ENCODE measurements at places on chromosomes 5 and 9.

- no peak for DNase-seq
Measured at GRCh38 chr9:96047741-96048103, 172.2 kb downstream of the ERCC6L2 start.

- DNase-seq = no peak
Measured at GRCh38 chr9:135612981-135613910, 26.1 kb downstream of the GLT6D1 start.

DNA sequence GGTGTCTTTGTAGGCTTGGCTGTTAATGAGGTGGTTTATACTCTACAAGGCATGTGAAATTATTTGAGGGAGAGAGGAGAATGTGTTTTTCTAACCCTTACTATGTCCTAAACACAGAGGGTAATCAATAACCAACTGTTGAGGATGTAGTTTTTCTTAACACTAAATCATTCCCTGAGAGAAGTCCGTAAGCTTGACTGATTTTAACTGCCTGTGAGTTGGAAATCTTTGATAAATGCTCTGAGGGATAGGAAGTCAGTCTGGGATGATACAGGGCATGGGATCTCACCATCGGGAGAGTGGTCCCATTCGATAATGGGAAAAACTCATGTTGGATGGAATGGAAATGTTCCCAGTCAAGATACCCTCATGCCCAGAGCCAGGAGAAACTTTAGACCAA is 249.6 kb downstream of the PDZD2 start:
- no peak for DNase-seq

DNA sequence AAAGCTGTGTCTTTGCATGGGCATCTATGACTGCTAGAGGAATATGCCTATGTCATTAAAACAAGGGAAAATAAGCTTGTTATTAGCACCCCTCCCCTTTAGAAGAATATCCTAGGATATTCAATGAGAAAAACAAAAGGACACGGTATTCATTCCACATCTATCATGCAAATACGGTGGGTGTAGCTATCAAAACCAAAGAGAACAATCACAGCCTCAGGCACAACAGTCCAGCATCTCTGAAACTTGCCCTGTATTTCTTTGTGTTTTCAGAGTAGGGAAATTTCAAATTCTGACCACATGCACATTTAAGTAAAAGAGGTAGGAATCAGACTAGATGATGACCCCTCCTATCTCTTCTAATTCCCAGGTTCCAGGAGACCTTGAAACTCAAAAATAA is 209.9 kb downstream of the EFNA5 start:
- DNase-seq = no peak

- DNase-seq = no peak
Measured at GRCh38 chr9:21853414-21853813, 51.0 kb downstream of the MTAP start.

GRCh38 chr9:115635680-115636383 is 517.8 kb upstream of the PAPPA start:
- DNase-seq = no peak

- DNase-seq = peak; percentile 69
Measured at GRCh38 chr5:55600497-55601203, 65.9 kb upstream of the PLPP1 start.

GRCh38 chr5:172617817-172618216 is 23.2 kb upstream of the NEURL1B start:
- no peak for DNase-seq

- DNase-seq = no peak
Measured at GRCh38 chr5:32646061-32646969, 61.0 kb downstream of the SUB1 start.

DNA sequence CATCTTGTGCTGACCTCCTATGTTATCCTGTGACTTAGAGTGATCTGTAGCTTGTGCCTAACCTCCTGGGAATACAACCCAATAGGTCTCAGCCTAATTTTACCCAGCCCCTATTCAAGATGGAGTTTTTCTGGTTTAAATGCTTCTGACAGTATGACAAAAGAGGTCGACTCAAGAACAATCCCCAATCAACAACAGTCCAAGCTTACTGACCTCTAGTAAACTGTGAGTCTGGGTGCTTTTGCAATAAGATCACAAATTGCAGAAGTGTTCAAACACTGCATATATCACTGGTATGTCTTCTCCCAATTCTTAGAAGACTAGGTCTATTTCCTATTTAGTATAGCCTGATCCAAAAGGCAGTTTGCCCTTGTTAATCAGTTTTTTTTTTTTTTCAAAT is 323.5 kb upstream of the PTGER4 start:
- no peak for DNase-seq

- DNase-seq = peak; percentile 98
Measured at GRCh38 chr5:177546258-177546741, 8.1 kb downstream of the FAM193B start.

DNA sequence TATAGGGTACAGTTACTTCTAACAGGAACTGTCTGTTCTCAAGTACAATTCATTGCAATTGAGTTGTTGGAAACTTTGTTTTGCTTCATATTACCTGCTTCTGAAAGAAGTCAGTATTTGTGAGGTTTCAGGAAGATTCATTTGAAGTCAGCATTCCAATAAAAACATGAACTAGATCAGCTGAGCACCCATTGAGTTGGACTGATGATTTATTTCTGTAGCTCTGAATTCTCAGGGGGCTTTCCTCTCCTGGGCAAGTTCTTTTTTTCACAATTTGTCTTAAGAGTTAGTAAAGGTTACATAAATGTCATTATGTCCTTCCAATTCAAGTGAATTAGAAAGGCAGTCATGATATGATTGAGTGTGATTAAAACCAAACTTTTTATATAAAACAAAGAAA is 16.2 kb upstream of the KIF2A start:
- no peak for DNase-seq

DNA sequence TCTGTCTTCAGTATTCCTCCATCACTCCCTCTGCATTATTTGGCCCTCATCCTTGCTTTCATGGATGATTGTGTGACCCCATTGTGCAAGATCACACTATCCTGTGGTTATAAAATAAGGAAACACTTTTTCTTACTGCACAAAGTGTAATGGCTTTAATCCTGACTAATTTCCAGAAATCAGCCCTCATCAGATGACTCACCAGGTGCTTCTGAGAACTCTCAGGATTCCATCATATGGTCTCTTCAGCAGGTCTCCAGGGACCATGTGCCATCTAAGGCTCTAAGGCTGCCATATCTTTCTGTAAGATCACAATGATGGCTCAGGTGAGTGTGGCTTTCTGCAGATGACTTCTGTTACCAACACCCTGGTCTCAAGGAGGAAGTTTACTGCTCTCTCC is 27.3 kb upstream of the FER start:
- DNase-seq = no peak

- no peak for DNase-seq
Measured at GRCh38 chr9:81079055-81079454, 610.3 kb downstream of the TLE1 start.

- DNase-seq = no peak
Measured at GRCh38 chr5:142794537-142794936, 24.4 kb downstream of the ARHGAP26 start.

DNA sequence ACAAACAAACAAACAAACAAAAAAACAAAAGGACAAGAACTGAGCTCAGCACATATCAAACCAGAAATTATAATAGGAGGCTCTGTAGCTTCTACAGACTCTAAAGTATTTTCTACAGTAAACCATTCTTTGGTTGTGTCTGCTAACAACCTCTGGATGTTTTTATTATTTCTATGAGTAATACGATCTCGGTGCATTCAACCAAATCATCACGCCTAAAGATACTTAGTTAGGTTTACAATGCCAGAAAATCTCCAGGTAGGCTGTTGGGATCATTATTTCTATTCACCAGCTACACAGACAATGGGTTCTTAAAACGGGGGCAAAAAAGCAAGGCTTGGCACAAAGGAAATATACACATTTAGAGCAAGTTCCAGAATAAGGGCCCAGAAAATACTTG is 41.6 kb upstream of the ALDOB start:
- no peak for DNase-seq

DNA sequence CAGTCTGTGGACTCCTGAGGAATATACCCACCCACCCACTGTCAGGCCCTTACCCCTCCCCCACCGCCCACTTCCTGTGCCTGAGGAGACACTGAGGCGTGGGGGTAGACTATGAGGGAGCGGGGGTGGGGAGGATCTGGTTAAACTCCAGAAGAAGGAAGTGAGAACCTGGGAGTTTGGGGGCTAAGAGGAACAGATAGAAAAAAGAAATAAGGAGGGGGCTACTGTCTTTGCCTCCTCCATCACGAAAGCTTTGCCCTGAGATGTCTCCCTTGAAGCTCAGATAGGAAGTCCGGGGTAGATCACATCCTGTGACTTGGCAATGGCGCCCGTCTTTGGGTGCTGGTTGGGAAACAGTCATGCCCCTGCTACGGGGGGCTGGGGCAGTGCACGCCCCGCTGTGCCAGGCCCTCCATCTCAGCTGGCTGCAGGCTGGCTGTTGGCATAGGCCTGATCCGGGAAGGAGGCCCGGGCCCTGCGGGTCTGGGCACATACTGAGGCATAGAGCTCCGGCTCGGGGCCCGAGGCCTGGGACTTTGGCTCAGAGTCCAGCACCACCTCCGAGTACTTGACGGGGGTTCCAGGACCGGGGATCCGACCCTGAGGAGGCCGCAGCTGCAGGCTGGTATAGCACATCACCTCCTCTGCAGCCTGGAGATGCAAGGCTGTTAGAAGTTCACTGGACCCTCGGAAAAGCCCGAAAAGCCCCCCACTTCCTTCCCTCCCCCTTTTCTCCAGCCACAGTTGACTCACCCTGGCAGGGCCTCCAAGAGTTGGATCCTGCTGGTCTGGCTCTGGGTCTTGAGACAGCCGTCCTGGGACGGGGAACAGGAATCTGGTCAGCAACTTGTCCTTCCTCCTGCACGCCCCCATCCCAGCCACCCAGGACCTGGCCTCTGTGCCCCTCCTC is 1.0 kb downstream of the SIT1 start:
- no peak for DNase-seq

GRCh38 chr9:104068546-104068945 is 25.6 kb upstream of the SMC2 start:
- DNase-seq = no peak

GRCh38 chr9:93929231-93929630 is 25.9 kb downstream of the BARX1 start:
- DNase-seq = no peak

- DNase-seq = no peak
Measured at GRCh38 chr5:141805874-141806595, 72.2 kb downstream of the PCDH1 start.

DNA sequence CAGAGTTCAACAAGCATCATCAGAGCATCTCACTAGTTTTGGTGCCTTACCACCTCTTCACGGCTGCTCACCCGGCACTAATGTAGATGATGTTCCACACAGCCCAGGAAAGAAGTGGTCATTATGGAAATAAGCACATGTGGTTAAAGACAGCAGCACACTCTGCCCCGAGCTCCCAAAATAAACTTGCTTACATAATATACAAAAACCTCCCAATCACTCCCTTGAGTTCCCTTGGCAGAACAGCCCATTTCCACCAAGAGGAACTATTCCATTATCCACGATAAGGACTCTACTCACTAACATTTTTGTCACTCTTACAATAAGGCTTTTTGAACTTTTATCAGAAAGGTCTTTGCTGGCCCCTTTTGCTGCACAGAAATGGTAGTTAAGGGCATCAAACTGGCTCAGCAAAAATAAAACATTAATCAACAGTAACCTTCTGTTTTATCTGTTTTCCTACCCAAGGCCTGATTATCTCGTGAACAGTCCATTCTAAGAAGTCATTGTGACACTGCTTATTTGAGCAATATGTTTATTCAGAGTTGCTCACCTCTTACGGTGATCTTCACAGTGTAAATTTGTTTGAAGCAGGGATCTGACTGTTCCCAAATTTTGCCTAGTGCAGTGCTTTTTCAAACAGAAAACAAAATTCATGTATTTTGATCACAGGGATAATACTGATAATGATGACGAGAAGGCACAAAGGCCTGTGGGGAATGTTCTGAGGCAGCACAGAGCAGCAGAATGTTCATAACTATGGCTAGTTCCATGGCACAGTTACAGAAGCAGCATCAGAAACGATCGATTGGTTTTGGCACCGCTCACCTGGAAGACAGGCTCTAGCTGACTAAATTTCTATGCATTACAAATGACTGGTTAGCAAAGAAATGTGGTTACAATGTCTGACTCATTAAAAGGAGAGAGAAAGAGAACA is 399.8 kb upstream of the PIK3R1 start:
- no peak for DNase-seq

GRCh38 chr5:150992705-150993104 is 27.7 kb upstream of the GPX3 start:
- DNase-seq = no peak

GRCh38 chr9:137411645-137412380 is 11.1 kb downstream of the EXD3 start:
- peak; percentile 92 for DNase-seq

GRCh38 chr5:81835814-81836367 is 85.0 kb upstream of the SSBP2 start:
- no peak for DNase-seq

DNA sequence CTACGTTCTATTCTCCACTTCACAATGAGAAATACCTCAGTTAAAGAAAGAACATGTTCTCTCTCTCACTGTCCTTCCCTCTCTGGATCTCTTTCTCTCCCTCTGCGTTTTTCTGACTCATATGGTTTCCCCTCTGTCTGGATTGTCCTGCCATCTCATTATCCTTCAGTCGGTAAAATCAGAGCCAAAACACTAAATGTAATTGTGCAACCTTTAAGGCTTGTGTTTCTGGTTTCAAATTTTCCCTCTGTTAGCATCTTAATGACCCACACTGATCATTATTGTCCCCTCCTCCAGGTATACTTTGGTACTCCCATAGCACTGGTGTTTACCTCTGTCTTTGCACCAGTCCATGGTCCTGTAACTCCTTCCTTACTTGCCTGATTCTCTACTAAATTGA is 509.4 kb upstream of the C9orf72 start:
- DNase-seq = no peak

GRCh38 chr5:116521173-116521872 is 53.3 kb downstream of the SEMA6A start:
- DNase-seq = no peak

DNA sequence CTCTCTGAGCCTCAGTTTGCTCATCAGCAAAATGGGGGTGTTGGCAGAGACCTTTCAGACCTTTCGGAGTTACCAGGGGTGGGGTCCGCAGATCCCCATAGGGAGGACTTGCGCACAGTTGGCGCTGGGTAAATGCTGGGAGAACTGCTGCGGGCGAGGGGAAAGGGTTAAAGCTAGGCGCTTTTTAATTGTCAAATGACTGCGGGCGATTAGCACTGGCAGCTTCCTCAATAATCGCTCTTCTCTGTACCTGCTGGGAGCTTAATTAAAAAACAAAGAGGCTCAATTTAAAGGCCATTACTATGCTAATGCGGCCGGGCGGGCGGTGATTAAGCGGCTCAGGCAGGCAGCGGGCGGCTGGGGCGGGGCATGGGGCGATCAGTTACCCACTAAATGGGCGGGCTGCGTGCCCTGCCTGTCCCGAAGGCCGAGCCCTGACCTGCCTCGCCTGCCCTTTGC is 63.0 kb downstream of the LMX1B start:
- DNase-seq = no peak

- no peak for DNase-seq
Measured at GRCh38 chr5:54491326-54491725, 26.2 kb upstream of the SNX18 start.
